Astrocyte of the spinal cord (primary cell): ENCODE measurements at places on chromosomes 12 and 14.

GRCh38 chr12:77343291-77343690 lies 277.9 kb upstream of the E2F7 start:
- peak; percentile 22 for DNase-seq

- DNase-seq: peak; percentile 97
These were observed 144.2 kb downstream of the PLEKHA5 start for GRCh38 chr12:19273482-19274330.

GRCh38 chr14:51318813-51319597 lies 79.0 kb downstream of the TMX1 start:
- no peak for DNase-seq

- DNase-seq: no peak
These were observed 16.1 kb upstream of the IFNG start for GRCh38 chr12:68175557-68176061.

DNA sequence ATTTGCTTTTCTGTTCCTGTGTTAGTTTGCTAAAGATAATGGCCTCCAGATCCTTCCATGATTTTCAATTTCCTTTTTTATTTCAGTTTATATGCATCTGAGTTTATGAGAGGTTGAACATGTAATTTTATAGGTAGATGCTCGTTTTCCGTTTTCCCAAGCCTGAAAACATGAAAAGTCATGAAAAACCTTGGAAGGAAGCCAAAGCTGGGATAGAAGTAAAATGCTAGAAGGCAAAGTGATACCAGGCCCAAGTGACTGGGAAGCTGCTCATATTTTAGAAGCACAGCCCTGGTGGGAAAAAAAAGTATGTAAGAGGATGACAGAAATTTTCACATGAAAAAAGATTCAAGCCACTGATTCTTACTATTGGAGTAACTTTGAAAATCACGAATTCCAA lies 290.8 kb downstream of the PRKD1 start:
- no peak for DNase-seq

DNA sequence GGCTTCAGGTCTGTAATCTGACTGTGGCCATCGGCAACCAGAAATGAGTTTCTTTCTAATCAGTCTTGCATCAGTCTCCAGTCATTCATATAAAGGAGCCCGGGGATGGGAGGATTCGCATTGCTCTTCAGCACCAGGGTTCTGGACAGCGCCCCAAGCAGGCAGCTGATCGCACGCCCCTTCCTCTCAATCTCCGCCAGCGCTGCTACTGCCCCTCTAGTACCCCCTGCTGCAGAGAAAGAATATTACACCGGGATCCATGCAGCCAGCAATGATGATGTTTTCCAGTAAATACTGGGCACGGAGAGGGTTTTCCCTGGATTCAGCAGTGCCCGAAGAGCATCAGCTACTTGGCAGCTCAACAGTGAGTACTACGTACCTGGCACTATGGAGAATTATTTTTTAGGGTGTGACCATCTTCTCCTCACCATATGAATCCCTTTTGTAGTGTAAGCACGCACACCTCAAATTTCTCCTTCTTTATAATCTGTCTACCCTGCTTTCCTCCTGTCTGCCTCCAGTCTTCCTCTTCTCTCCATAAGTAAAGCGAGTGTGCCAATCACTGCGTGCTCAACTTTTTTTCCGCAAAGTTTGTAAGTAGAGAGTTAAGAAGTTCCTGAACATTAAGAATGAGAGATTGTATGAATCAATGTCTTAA lies at the start of gene TPH2:
Gene TPH2, plus strand, starts transcription at position 118 of the 658 bp plus-strand sequence. Its CDS starts 142 bp downstream, at position 260.
- DNase-seq: peak; percentile 65

GRCh38 chr12:50104417-50105366 lies 884 bp downstream of the GPD1 start:
- DNase-seq: no peak

- DNase-seq: no peak
These were observed 32.1 kb downstream of the RPH3A start for GRCh38 chr12:112823582-112824149.

GRCh38 chr12:80777587-80777986 lies 60.9 kb downstream of the MYF5 start:
- no peak for DNase-seq

GRCh38 chr12:95054206-95054605 lies 19.2 kb downstream of the NR2C1 start:
- no peak for DNase-seq

- DNase-seq: no peak
These were observed 3.6 kb downstream of the CMKLR1 start for GRCh38 chr12:108335349-108336119.

GRCh38 chr12:32024884-32025592 lies 65.8 kb downstream of the RESF1 start:
- no peak for DNase-seq

DNA sequence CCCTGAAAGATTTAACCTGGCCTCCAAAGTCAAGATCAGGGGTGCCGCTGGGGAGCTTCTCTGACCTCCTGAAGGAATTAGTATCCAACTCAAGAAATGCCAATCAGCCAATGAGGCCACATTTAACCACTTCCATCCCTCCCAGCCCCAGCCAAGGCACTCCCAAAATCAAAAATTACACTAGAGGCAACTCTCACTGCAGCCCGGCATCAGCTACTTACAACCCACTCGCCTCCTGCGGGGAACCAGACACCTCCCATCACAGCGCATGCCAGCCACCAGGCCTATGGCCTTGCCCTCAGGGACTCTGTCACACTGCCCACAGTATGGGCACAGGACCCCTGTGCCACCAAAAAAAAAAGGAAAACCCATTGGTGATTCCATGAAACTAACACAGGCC lies 62.3 kb upstream of the DDX11 start:
- DNase-seq: no peak
